Effector CD4-positive, alpha-beta T cell (primary cell): ENCODE measurements at places on chromosomes 13 and 19.
A peak's percentile ranks its signal among the peaks of the same experiment; 100 is the strongest.

GRCh38 chr13:75016225-75016624 lies 465.7 kb downstream of the TBC1D4 start:
- DNase-seq: no peak

GRCh38 chr19:27750391-27751043 lies 1462.4 kb downstream of the UQCRFS1 start:
- DNase-seq: no peak

DNA sequence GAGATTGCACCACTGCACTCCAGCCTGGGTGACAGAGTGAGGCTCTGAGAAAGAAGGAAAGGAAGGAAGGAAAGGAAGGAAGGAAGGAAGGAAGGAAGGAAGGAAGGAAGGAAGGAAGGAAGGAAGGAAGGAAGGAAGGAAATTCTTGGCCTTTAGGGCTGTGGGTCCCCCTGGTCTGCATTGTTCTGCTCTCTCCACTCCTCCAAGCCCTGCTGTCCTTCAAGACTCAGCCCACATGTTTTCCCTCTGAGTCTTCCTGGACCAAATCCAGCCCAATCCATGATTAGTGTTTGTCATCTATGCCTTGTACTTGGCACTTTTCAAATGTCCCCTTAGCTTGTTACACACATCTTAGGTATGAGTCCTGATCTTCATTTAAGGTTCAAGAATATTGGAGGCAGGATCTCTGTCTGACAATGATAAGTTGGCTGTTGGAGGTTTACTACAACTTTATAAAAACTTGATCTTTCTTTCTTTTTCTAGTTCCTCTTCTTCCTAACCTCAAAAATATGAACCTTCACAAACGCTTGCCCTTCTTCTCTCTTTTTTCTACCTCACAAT lies 48.8 kb upstream of the INTS6 start:
- DNase-seq: no peak

DNA sequence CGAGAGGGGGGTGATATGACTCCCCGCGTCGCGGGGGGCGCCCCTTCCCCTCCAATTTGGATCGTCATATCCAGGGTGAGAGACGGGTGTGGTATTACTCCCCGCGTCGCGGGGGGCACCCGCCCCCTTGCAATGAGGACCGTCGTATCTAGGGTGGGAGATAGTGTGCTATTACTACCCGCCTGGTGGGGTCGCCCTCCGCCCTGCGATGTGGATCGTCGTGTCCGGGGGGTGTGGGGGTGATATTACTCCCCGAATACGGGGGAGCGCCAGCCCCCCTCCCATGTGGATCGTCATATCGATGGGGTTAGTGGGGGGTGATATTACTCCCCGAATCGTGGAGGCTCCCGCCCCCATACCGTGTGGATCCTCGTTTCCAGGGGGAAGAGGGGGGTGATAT lies 29.2 kb upstream of the RGCC start:
- peak; percentile 34 for DNase-seq

GRCh38 chr13:74027161-74027779 lies 106.9 kb downstream of the KLF12 start:
- DNase-seq: no peak

DNA sequence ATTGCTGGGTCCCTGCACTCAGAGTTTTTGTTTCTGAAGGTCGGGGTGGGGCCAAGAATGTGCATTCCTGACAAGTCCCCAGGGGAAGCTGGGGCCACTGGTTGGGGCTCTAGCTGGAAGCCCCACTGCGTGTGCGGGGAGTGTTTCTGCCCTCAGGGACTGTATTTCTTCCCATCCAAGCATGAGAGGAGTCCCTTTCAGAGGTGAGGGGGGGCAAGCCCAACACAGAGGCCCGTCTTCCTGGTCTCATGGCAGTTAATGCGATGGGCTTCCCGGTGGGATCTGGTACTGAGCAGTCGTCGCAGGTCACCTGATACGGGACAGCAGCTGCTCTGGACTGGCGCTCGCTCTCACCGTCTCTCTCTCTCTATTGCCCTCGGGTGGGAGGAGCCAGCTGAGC lies 50.4 kb downstream of the GPR12 start:
- no peak for DNase-seq

DNA sequence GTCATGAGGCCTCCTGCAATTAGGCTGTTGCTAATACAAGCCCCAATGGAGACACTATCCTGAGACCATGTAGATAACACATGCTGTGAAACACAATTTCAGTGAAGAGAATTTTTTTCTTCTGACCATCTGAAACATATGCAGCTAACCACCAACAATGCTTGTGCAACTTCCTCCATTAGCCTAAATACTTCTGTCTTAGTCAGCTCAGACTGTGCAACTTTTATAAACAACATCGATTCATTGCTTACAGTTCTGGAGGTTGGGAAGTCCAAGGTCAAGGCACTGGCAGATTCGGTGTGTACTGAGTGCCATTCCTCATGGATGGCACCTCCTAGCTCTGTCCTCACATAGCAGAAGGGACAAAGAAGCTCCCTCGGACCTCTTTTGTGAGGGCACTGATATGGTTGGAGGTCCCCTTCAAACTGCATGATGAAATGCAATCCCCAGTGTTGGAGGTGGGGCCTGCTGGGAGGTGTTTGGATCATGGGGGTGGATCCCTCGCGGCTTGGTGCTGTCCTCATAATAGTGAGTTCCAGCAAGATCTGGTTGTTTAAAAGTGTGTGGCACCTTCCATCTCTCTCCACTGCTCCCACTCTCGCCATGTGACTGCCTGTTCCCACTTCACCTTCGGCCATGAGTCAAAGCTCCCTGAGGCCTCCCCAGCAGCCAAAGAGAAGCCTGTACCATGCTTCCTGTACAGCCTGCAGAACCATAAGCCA lies 27.7 kb downstream of the STK24 start:
- no peak for DNase-seq

DNA sequence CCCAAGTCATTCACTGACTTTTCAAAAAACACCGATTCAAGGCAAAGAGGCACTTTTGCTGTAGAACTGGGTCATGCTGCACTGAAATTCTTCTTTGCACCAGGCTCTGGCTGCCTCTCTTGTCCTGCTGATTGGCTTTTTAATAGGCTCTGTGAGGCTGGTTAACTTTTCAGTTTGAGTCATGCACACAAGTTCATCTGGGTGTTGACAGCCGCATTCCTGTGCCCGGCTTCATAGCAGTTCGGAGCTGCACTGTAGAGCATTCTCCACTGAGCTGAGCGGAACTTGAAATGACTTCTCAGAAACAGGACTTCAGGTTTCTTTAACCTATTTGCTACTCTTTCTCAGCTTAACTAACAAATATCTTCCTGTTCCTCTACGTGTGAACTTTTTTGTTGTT lies 978.3 kb downstream of the UQCRFS1 start:
- no peak for DNase-seq

DNA sequence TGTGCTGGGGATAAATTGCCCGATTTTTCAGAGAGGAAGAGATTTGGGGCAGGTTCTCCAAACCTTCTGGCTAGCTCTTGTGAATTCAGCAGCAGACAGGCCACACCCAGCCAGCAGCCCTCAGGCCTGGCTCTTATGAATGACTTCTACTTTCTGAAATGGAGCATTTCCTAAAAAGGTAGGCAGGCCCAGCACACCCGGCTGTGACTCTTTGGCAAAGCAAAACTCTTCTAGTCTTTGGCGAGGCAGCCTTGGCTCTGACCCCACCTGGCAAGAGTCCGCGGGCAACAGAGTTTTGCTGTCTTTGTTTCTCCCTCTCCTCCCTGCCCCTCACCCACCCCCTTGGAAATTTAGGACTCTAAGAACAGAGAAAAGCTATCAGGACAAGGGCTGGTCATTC lies 221.2 kb downstream of the ZNF536 start:
- DNase-seq: no peak

DNA sequence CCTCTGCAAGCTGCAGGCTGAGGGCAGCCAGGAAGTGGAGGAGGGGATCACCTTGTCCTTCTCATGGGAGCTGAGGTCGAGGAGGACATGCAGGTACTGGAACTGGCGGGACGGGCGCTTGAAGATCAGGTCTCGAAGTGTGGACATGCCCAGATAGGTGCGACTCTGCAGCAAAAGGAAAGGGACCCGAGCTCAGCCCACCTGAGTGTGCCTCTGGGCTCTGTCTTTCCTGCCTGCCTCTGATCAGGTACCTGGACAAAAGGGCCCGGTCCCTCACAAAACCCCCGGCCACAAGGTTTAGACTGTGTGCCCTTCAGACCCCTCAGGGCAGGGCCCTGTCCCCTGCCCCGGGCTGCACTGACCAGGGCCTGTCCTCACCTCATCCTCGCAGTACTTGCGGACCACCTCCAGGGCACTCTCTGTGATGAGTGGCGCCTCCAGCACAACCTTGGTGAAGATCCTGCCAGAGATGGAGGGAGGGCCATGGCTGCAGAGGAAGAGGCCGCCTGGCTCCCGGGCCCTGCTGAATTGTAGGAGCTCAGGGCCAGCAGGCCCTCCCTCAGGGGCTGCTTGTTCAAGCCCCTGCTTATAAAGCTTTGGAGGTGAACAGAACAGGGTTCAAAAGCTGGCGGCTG lies 12.5 kb upstream of the RSPH6A start:
- no peak for DNase-seq

DNA sequence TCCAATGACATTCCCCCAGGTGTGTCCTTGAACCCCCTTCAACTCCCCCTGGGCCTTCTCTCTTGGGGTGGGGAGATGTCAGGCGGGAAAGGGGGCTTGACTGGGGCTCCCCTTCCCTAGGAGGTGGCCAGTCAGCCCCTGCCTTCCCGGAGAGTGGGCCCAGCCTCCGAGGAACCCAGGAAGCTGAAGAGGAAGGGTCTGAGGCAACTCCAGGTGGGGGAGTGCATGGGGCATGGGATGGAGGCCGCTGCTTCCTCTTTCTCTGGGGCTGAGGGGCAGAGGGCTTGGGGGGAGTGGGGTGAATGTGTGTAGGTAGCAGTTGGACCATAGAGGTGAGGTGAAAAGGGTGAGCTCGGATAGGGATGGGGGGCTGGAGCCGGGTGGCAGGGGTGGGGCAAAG lies 2.7 kb upstream of the INAFM1 start:
- no peak for DNase-seq

DNA sequence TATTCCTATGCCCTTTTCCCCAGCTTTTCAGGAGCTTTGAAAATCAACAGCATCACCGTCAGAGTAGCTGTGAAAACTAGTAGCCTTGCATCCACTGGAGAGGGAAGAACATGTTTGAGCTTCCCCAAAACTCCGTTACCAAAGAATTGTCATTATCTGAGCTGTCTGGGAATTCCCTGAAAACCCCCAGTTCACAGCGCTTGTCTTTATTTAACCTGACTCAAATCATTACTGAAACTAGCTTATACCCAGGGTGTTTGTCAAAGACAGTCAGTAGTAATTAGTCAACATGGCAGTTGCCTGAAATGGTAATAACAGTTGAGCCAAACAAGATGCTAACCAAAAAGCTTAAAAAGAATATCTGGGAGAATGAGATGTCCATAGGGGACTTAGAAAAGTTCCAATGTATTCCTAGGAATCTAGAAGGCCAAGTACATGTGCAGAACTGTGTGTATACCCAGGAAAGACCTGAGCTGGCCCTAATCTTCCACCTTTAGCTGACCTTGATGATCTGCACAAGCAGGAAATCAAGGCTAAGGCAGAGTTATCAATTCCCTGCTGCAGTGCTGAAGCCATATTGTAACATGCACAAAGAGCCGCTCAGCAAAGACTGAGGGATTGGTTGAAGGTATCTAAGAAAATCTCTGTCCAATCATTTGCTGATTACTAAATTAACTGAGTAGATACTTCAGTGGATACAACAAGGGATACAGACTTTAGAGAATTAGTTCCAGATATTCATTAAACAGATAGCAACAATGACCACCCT lies 130.8 kb downstream of the KL start:
- no peak for DNase-seq

GRCh38 chr19:30682146-30682998 lies 310.2 kb downstream of the ZNF536 start:
- DNase-seq: no peak

GRCh38 chr13:106350208-106350607 lies 185.3 kb downstream of the EFNB2 start:
- DNase-seq: no peak

- DNase-seq: no peak
Measured at GRCh38 chr19:618674-619285, 14.6 kb downstream of the POLRMT start.

- DNase-seq: peak; percentile 46
Measured at GRCh38 chr19:42386974-42387707, 3.0 kb downstream of the CNFN start.

DNA sequence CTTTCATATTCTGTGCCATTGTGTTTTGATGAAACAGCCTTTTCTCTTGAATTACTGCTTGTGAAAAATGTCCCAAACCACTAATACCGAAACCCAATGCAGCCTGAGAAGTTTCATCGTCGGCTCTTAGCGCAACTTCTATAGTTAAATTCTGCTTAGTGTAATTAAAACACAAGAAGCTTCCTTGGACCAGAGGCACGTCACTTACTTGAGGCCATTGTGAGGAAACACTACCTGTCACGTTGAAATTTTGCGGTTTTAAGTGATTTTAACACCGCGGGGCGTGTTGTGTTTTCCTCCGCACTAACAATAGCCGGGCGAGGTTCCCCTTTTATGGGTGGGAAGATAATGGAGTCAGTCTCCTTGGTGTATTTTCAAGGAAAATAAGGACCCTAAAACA lies 70.9 kb downstream of the GGACT start:
- DNase-seq: no peak

DNA sequence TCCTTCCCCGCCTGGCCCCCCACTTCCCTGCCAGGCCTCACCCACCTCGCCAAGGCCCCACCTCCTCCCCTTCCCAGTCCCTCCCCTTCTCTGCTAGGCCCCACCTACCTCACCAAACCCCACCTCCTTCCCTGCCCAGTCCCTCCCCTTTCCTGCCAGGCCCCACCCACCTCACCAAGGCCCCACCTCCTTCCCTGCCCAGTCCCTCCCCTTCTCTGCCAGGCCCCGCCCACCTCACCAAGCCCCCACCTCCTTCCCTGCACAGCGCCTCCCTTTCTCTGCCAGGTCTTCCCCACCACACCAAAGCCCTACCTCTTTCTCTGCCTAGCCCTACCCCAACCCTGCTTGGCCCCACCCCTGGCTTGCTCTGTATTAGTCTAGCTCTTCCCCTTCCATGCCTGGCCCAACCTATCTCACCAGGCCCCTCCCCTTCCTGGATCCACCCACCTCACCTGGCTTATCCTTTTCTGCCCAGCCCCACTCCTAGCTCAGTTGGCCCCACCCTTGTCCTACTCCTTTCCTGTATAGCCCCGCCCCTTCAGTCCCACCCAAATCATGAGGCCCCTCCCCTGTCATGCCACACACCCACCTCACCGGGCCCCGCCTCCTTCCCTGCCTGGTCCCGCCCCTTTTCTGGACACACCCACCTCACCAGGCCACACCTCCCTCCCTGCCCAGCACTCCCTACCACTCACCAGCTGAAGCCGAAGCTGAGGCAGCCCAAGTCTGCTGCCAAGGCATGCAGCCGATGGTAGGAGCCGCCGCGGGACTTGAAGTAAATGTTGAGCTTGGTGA lies 16.2 kb downstream of the CERS1 start:
- no peak for DNase-seq

- no peak for DNase-seq
Measured at GRCh38 chr19:38184815-38185214, 39.2 kb downstream of the DPF1 start.

DNA sequence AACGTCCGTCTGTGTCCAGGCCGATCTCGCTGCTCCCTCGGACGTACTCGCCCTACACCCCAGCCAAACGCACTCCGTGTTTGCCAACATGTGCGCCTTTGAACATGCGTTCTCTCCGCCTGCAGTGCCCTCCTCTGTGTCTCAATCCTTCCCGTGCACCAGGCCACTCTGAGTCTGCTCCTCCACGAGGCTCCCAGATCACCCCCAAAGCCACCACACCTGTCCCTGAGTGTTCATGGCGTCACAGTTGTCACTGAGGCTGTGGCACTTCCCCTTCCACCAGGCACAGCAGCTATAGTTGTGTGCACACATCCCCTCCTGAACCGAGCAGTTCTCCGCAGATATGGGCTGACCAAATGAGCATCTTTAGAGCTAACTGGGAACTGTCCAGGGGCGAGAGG lies 35.6 kb downstream of the RASA3 start:
- no peak for DNase-seq
